Hematopoietic multipotent progenitor cell (in vitro differentiated cells): ENCODE measurements at places on chromosomes 6 and 20. TPM values are rescaled to one million over a fixed set of nuclear protein-coding genes. Genes with fewer than 3 reads are reported as not detected.

NOX3 gene
- total RNA-seq: not detected

KIAA1755 gene
- total RNA-seq: not detected

NKAPL gene
- 1.1 TPM for total RNA-seq

TENT5A gene
- 13.7 TPM for total RNA-seq

DUSP22 gene
- 43.4 TPM for total RNA-seq

ENPP3 gene
- 0.54 TPM for total RNA-seq

FOXS1 gene
- total RNA-seq: not detected

CARMIL1 gene
- total RNA-seq: 8.6 TPM

FAM162B gene
- total RNA-seq: not detected

FOXA2 gene
- total RNA-seq: not detected

CCDC170 gene
- total RNA-seq: not detected

DNA sequence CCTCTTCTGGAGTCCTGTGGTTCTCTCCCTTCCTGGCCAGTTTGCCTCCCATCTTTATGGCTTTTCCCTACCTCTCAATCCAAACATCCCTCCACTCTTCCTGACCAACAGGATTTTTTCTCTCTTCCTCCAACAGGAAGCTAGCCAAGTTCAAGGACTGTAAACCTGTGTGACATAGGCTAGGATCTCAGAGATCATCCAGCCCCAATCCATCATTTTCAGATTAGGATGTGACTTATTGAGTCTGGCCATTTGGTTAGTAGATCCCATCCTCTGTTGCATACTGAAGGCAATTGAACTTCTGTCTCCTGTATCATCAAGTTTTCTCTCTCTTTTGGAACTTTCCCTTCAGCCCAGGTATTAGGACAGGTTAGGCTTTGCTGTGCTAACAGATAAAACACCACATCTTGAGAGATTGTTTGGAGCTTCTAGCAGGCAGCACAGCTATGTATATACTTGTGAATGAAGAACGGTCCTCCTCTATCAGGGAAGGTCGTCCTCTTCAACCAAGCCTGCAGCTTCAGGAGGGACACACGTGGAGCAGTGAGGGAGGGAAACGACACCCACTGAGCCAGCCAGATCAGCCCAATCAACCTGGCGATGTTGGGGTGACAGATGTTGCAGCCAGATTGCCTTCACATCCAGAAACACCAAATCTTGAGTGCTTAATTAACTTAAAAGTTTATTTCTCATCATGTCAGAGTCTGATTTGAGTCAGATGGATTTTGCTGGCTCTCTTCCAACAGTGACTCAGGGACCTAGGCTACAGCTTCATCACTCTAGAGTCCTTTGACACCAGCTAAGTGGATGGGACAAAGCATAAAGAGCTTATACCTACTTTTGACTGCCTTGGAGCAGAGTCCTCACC, 106.8 kb downstream of the GJA10 start:
- peak; percentile 6 for DNase-seq

GRCh38 chr6:1850121-1850839, 240.6 kb downstream of the FOXC1 start:
- no peak for DNase-seq

DNA sequence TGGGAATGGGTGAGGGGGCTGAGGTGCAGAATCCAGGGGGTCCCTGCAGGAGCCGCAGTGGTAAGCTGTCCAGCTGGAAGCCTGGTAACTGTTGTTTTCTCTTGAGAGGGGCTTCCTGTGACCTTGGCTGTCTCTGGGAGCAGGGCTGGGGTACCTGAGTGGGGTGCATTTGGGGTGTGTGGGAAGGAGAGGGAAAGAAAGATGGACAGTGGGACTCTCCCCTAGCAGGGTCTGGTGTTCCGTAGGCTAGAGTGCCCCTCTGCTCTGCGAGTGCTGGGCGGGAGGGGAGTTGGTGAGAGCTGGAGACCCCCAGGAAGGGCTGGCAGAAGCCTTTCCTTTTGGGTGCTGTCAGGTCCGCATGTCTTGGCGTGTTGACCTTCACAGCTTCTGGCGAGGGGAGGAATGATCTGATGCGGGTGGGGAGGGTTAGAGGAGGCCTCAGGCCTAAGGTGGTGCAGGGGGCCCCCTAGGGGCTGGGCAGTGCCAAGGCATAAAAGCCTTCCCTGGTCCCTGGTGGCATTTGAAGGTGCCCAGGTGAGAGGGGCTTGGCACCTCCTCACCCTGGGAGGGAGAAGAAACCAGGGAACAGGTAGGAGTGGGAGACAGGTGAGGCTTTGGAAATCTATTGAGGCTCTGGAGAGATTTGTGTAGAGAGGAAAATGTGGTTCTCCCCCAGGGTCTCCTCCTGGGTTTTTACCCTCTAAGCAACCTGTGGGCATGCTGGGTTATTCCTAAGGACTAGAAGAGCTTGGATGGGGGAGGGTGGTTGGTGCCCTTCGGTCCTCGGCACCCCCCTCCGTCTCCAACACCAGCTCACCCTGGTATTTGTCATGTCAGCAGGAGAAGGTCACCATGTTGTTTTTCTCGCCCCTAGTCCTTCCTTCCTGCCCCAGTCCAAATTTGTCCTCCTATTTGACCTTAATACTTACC, 3.3 kb downstream of the VEGFA start:
- peak; percentile 60 for DNase-seq

GRCh38 chr6:148824291-148824690, 77.5 kb downstream of the UST start:
- no peak for DNase-seq

GRCh38 chr6:109760208-109760607, 69.1 kb downstream of the FIG4 start:
- DNase-seq: no peak

DNA sequence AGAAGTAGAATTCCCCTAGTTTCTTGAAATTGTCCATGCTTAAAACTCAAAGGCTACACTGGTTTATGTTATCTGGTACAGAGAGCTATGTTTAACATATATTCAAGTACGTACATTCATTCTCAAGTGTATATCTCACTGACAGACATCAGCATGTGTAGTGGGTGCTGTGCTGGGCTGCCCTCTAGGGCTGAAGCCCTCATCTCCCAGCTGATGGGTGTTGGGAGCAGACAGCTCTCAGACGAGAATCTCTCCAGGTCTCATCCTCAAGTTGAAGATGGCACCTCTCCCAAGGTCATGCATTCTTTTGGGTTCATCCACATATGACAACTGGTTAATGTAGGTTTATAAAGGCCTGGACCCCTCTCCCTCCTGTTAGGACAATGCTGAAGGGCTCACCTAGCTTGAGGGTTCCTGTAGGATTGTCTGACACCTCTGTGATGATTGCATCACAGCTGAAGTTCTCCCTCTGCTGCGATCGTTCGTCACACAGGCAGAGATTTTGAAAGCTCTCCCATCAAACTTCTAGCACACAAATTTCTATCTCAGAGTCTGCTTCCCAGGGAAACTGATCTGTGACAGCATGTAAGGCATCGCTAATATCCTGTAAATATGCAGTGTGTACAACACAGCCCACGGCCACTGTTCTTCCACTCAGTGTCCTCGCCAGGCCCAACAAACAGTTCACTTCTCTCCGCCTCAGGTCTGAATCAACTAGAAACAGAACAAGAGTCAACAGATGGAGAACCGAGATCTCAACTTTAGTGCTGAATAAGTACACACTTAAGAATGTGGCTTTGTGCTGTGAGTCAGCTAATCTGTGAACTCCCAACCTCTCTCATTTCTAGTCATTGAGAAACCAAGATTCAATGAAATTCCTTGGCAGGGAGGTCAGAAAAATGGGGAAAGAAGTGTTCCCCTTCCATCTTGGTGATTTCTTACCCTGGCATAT, 43.2 kb downstream of the PREP start:
- DNase-seq: no peak

- no peak for DNase-seq
Measured at GRCh38 chr6:149061930-149062329, 255.6 kb upstream of the TAB2 start.

GRCh38 chr6:31547727-31548543, 527 bp downstream of the NFKBIL1 start:
- no peak for DNase-seq

GRCh38 chr6:109306733-109307132, 75.5 kb downstream of the CD164 start:
- DNase-seq: no peak

DNA sequence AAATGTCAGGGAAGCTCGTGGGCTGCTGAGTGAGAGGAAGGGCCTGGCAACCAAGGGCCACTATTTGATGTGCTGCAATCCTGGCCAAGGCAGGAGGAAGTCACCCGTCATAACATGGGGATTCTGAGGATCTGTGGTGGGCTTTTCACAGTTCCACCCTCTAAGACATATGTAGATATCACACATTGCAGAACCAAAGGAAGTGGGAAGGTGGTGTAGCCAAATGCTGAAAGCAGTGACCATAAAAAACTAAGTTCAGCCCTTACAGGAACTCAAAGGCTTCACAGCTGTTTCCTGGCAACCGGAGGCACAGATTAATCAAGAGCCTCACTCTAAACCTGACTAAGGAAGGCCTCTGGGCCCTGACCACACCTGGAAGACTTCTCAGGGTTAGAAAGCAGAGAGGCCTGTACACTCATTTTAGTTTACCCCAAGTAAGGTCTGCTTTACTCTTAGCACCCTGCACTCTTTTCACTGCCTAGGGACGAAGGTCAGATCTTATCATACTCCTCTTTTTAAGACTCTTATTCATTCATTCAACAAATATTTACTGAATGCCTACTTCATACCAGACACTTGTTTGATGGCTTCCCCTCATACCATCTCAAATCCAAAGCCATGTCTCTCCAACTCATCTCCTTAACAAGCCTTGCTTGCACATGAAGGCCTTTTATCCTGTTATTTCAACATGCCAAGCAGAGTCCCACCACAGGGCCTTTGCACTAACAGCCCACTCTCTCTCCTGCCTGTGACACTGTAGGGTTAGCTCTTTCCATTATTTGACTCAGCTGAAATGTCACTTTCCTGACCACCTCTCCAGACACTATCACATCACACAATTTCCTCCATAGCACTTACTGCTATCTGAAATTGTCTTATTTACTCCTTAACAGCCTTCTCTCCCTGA, 2.6 kb downstream of the UBE2V1 start:
- DNase-seq: no peak

GRCh38 chr20:25510721-25511120, 74.6 kb downstream of the NINL start:
- no peak for DNase-seq

- no peak for DNase-seq
Measured at GRCh38 chr6:169379495-169380070, 125.9 kb upstream of the THBS2 start.

DNA sequence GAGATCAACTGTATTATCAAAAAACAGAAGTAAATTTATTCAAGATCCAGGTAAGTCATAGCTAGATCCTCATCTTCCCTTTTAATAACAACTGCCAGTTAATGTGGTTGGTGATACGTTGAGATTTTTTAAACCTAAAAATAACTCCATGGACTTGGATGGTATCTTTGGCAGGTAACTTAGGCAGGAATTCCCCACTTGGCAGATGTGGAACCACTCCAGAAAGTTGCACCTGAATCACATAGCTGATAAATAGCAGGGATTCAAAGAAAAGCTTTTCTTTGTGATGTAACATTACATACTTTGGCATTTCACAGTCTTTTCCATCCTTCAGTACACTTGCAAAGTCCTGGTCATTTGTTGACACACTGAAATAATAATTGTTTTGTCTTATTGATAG, 62.6 kb downstream of the PRPH2 start:
- DNase-seq: no peak

DNA sequence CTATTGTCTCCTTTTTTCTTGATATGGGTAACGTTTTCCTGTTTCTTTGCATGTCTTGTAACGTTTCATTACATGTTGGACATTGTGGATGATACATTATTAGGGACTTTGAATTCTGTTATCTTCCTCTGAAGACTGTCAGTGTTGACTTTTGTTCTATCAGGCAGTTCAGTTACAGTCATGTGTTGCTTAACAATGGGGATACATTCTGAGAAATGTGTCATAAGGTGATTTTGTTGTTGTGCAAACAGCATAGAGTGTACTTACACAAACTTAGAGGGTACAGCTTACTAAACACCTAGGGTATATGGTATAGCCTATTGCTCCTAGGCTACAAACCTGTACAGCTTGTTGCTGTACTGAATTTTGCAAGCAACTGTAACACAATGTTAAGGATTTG, 64.7 kb downstream of the AK9 start:
- no peak for DNase-seq

GRCh38 chr6:95785785-95786184, 208.4 kb downstream of the MANEA start:
- no peak for DNase-seq

DNA sequence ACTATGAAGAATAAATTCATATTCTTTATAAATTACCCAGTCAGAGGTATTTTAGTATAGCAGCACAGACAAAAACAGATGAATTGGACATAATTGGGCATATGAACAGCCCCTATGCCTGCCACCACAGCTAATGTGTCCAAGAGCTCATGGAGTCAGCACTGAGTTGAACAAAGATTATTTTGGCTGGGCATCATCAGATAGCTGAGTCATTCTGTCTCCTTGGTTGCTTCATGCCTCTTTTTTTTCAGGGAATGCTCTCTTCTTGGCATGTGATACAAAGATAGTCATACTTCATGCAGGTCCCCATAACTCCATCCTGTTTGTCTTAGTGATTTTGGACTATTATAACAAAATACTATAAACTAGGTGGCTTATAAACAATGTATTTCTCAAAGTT, 275.6 kb downstream of the TENT5A start:
- DNase-seq: no peak

DNA sequence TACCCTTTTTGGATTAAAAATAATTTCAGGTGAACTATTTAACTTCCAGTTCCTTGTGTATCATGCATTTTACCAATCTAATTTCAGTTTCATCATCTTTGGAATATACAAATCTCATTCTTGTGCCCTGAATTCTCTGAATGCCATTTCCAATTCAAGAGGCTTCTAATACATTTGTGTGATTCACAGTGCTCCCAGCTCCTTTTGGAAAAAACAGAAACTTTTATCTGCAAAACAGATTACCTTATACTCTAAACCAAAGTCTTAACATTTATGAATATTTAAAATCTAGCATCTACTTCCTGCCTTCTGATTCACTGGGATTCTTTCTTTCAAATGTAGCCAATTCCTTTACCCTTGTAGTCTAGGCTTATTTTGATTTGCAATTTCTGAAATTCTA, 11.1 kb upstream of the PEX7 start:
- DNase-seq: no peak

DNA sequence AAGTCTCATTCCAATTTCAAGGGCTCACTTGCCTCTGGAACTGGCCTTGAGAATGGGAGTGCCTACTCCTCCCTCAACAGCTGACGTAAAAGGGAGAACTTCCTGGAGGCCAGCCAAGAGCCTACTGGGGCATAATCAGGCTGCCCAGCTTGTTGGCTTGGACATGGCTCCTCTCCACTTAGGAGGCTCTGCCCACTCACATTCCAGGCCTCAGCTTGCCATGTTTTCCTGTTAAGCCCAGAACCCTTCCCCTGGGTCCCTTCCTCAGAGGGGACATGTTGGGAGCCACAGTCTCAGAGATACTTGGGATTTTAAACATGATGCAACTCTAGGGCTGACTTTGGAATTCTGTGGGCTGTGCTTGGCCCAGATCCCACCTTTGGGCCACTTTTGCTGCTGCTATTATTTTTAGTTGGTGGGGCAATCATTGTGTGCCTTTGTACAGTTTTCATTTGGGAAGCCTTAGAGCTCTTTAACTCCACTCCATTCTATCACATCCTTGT, 31.5 kb upstream of the ADTRP start:
- no peak for DNase-seq
